ENCODE measurements at places on chromosomes 13 and 19.
A peak's percentile ranks its signal among the peaks of the same experiment; 100 is the strongest.

- no peak within 1 kb of the TSS for H3K27ac ChIP-seq
- H3K36me3 ChIP-seq, result no peaks in the 10 kb centered on the region
Measured at GRCh38 chr19:51026554-51026831, at the start of gene KLK11. Gene KLK11 (minus strand): TSS chr19:51026616. CDS start chr19:51025631, 985 bp downstream.

GRCh38 chr13:24213932-24214331, 53.4 kb downstream of the SPATA13 start:
- DNase-seq, result no peak
- no peaks in the 10 kb centered on the region for H3K27me3 ChIP-seq
- H3K4me3 ChIP-seq, result no peak overlapping the region
- no peaks in the 10 kb centered on the region for H3K36me3 ChIP-seq

- no peak for DNase-seq
- H3K4me1 ChIP-seq, result no peaks in the 10 kb centered on the region
- H3K36me3 ChIP-seq, result no peaks in the 10 kb centered on the region
- peaks cover 20% of the 10 kb centered on the region for H3K27me3 ChIP-seq
- no peak overlapping the region for H3K27ac ChIP-seq
Measured at GRCh38 chr13:26458196-26458749, 99.2 kb upstream of the WASF3 start.

- peaks cover 14% of the 10 kb centered on the region for H3K27me3 ChIP-seq
- H3K36me3 ChIP-seq, result no peaks in the 10 kb centered on the region
- no peaks in the 10 kb centered on the region for H3K4me1 ChIP-seq
- DNase-seq, result no peak
Measured at GRCh38 chr19:50214699-50215543, 11.5 kb downstream of the MYH14 start.

GRCh38 chr13:97135883-97136282, 86.2 kb upstream of the MBNL2 start:
- H3K36me3 ChIP-seq, result no peaks in the 10 kb centered on the region
- H3K27ac ChIP-seq, result no peak overlapping the region
- peaks cover 7% of the 10 kb centered on the region for H3K27me3 ChIP-seq

GRCh38 chr19:5682107-5682482, 1.3 kb downstream of the HSD11B1L start:
- peaks cover 31% of the 10 kb centered on the region for H3K4me1 ChIP-seq
- H3K4me3 ChIP-seq, result peak overlapping the region; percentile 61
- peak overlapping the region; percentile 72 for H3K27ac ChIP-seq
- H3K36me3 ChIP-seq, result peaks cover 32% of the 10 kb centered on the region

- H3K36me3 ChIP-seq, result peaks cover 83% of the 10 kb centered on the region
- H3K27ac ChIP-seq, result no peak within 1 kb of the TSS
- no peak for DNase-seq
- H3K4me3 ChIP-seq, result no peak within 1 kb of the TSS
- peaks cover 8% of the 10 kb centered on the region for H3K27me3 ChIP-seq
Measured at GRCh38 chr19:9362905-9363304, at the start of gene ZNF177. Gene ZNF177 (plus strand): TSS chr19:9363013. CDS start chr19:9378312, 15,299 bp downstream.

DNA sequence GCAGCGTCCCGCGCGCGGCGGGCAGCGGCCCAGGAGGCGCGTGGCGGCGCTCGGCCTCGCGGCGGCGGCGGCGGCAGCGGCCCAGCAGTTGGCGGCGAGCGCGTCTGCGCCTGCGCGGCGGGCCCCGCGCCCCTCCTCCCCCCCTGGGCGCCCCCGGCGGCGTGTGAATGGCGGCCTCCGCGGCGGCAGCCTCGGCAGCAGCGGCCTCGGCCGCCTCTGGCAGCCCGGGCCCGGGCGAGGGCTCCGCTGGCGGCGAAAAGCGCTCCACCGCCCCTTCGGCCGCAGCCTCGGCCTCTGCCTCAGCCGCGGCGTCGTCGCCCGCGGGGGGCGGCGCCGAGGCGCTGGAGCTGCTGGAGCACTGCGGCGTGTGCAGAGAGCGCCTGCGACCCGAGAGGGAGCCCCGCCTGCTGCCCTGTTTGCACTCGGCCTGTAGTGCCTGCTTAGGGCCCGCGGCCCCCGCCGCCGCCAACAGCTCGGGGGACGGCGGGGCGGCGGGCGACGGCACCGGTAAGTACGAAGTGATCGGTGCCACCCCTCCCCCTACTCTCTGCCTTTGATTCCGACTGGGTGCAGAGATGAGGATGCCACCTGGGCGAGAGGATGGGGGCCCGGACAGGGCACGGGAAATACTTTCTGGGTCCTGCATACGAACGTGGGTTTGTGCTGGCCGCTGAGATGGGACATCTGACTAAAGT, 874 bp downstream of the TRIM28 start:
- peak overlapping the region; percentile 98 for H3K4me3 ChIP-seq
- peaks cover 34% of the 10 kb centered on the region for H3K4me1 ChIP-seq
- H3K36me3 ChIP-seq, result peaks cover 50% of the 10 kb centered on the region
- peaks cover 4% of the 10 kb centered on the region for H3K27me3 ChIP-seq
- H3K27ac ChIP-seq, result peak overlapping the region; percentile 98

GRCh38 chr19:29800100-29800825, 11.5 kb upstream of the CCNE1 start:
- H3K27me3 ChIP-seq, result no peaks in the 10 kb centered on the region
- H3K4me1 ChIP-seq, result peaks cover 7% of the 10 kb centered on the region
- DNase-seq, result no peak
- no peak overlapping the region for H3K27ac ChIP-seq
- no peak overlapping the region for H3K4me3 ChIP-seq

- H3K27ac ChIP-seq, result no peak overlapping the region
- no peaks in the 10 kb centered on the region for H3K27me3 ChIP-seq
- H3K4me1 ChIP-seq, result peaks cover 8% of the 10 kb centered on the region
- H3K36me3 ChIP-seq, result no peaks in the 10 kb centered on the region
- H3K4me3 ChIP-seq, result no peak overlapping the region
- no peak for DNase-seq
Measured at GRCh38 chr13:50518781-50519201, 324.7 kb downstream of the DLEU7 start.

- H3K27ac ChIP-seq, result no peak overlapping the region
- H3K36me3 ChIP-seq, result no peaks in the 10 kb centered on the region
- H3K4me1 ChIP-seq, result no peaks in the 10 kb centered on the region
- DNase-seq, result no peak
Measured at GRCh38 chr13:59823486-59823885, 340.2 kb downstream of the DIAPH3 start.

DNA sequence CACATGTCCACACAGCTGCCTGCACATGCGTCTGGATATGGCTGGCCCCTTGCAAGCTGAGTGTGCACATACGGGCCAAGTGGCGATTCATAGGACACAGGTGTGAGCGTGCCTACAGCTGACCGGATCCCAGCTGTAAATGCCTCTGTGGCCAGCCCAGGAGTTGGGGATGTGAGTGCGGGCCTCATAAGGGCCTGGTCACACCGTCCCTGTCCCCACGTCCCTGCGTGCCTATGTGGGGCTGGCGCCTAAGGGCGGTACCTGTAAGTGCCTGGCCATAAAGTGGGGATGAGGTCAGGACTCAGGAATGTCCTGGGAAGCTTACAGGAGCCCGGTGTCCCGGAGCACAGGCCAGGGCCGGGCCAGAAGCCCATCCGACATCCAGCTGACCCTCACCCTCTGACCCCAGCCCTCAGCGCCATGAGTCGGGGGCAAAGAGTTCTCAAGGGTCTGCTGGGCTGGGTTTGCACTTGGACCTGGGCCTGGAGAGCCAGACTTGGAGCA, 1.3 kb upstream of the ARHGAP45 start:
- no peak overlapping the region for H3K27ac ChIP-seq
- no peak for DNase-seq
- peak overlapping the region; percentile 8 for H3K4me3 ChIP-seq
- H3K36me3 ChIP-seq, result peaks cover 24% of the 10 kb centered on the region
- H3K27me3 ChIP-seq, result no peaks in the 10 kb centered on the region

DNA sequence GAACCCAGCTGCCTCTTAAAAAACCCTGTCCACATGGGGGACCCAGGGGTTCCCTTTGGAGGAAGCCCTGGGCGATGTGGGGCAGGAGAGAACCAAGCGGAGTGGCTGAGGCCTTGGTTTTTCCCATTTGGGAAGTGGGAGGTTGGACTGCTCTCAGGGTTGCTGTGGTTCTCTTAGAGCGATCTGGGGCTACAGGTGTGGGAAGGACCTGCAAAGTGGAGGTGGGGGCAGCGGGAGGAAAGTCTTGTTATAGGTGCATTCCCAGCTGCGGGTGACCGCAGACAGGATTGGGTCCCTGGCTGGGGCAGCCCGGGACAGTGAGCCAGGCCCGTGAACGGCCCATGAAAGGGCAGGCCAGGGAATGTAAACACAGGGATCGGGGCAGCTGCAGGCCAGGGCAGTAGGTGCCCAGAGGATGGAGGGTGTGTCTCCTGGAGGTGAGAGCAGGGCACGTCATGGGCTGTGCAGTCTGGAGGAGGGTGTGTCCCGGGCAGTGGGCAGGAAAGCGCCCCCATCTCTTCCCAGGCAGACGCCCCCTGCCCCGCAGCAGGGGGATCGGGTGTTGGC, 814 bp downstream of the SLC25A23 start:
- peaks cover 20% of the 10 kb centered on the region for H3K4me1 ChIP-seq
- peaks cover 28% of the 10 kb centered on the region for H3K36me3 ChIP-seq
- H3K27ac ChIP-seq, result peak overlapping the region; percentile 63
- peak overlapping the region; percentile 81 for H3K4me3 ChIP-seq
- no peaks in the 10 kb centered on the region for H3K27me3 ChIP-seq
- no peak for DNase-seq

- no peak for DNase-seq
- no peaks in the 10 kb centered on the region for H3K4me1 ChIP-seq
- no peaks in the 10 kb centered on the region for H3K27me3 ChIP-seq
- H3K4me3 ChIP-seq, result no peak overlapping the region
- no peak overlapping the region for H3K27ac ChIP-seq
Measured at GRCh38 chr19:23509686-23510450, 114.6 kb upstream of the ZNF91 start.

- H3K27me3 ChIP-seq, result no peaks in the 10 kb centered on the region
- no peak overlapping the region for H3K4me3 ChIP-seq
- H3K36me3 ChIP-seq, result peaks cover 36% of the 10 kb centered on the region
- peaks cover 50% of the 10 kb centered on the region for H3K4me1 ChIP-seq
- H3K27ac ChIP-seq, result no peak overlapping the region
Measured at GRCh38 chr13:28171266-28171665, 32.9 kb downstream of the PAN3 start.

GRCh38 chr13:29530901-29531300, 64.6 kb downstream of the SLC7A1 start:
- H3K27me3 ChIP-seq, result no peaks in the 10 kb centered on the region
- H3K4me3 ChIP-seq, result no peak overlapping the region
- H3K36me3 ChIP-seq, result peaks cover 96% of the 10 kb centered on the region
- H3K4me1 ChIP-seq, result no peaks in the 10 kb centered on the region

DNA sequence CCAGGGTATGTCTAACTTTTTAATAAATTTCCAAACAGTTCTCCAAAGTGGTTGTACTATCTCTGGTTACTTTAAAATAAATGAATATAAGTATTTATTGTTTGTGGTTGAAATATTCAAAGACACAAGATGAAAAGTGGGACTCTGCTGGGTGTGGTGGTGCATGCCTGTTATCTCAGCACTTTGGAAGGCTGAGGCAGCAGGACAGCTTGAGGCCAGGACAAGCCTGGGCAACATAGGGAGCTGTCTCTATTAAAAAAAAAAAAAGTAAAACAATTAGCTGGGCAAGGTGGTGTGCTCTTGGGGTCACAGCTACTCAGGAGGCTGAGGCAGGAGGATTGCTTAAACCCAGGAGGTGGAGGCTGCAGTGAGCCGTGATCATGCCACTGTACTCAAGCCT, 10.4 kb downstream of the PNMA8A start:
- no peak overlapping the region for H3K4me3 ChIP-seq
- H3K27me3 ChIP-seq, result peaks cover 45% of the 10 kb centered on the region
- no peaks in the 10 kb centered on the region for H3K36me3 ChIP-seq
- H3K27ac ChIP-seq, result no peak overlapping the region

- no peaks in the 10 kb centered on the region for H3K4me1 ChIP-seq
- no peaks in the 10 kb centered on the region for H3K36me3 ChIP-seq
Measured at GRCh38 chr13:93140912-93141311, 85.7 kb upstream of the GPC6 start.

DNA sequence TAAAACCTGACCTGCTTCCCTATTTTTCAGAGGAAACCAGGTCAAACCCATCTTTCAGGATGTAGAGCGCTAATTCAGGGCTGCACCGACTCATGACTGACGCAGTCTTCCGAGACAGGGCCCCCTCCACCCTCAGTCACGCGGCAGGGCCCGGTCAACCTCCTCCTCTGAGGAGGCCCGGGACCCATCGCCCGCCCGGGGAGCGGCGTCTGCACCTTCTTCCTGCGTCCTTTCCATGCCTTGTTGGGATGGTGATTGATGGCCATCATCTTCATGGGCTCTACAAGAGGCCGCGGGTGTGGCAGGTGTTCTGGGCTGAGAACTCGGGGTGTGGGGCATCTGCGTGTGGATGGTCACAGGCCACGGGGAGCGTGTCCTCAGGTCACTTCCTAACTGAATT, 26.0 kb downstream of the GRTP1 start:
- H3K4me1 ChIP-seq, result no peaks in the 10 kb centered on the region
- no peak overlapping the region for H3K4me3 ChIP-seq
- no peak for DNase-seq
- no peaks in the 10 kb centered on the region for H3K36me3 ChIP-seq
- no peak overlapping the region for H3K27ac ChIP-seq

All from activated T-cell treated with anti-CD3 and anti-CD28 coated beads, Interleukin-2, amount 50 U/mL, for 24 hours (primary cell).